CD4-positive, alpha-beta T cell treated with Interferon alpha-2 for 1 hour (primary cell): ENCODE measurements at places on chromosomes 12 and 14.

DNA sequence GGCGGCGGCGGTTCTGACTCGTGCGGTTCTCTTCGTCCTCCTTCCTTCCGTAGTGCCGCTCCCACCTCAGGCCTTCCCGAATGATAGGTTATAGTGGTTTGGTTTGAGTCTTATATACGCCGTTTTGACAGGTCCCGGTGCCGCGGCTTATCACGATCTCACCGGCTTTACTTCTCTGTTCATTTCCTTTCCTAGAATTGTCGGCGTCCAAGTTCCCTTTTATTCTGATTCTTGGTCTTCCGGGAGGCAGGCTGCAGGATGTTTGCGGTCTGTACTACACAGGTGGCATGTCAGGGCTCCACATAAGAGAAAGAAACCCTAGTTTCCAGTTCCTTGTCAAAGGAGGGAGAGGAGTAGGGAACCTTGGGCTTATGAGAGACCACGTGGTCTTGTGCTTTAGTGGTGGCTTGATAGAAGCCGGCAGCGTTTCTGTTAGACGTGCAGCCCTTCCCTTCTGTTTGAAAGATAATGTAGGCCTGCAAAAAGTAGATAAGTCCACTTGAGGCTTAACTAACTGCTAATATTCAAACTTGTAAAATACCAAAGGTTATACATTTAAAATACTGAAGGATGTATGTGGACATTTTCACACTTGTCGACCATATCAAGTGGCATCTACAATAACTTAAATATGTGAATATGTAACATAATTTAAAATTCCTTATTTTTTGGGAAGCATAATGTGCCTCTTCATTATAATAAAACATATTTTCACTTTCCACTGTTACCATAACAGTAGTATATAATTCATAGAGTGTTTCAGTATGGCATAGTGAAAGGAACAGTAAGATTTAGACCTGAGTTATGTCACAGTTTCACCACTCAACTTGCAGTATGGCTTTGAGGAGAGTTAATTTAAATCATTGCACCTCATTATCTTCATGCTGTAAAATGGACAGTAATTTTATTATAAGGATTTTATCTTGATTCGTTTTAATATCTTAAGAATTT is 804 bp downstream of the USP15 start:
- DNase-seq = peak; percentile 91

- DNase-seq = no peak
These were observed 30.8 kb downstream of the BBOF1 start for GRCh38 chr14:74049876-74050495.

DNA sequence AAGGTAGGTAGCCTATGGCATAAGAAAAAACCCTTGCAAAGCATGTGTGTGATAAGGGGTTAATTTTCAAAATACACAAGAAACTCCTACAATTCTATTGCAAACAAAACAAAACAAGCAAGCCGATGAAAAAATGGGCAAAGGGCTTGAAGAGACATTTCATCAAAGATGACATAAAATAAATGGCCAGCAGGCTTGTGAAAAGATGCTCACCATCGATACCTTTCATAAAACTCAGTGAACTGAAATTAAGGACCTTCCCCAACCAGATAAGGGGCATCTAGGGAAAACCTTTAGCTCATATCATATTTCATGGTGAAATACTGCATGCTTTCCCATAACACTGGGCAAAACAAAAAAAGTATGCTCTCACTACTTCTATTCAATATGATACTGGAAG is 131.2 kb downstream of the PPM1H start:
- DNase-seq = no peak

GRCh38 chr12:79624378-79624777 is 66.4 kb downstream of the PAWR start:
- DNase-seq = no peak

DNA sequence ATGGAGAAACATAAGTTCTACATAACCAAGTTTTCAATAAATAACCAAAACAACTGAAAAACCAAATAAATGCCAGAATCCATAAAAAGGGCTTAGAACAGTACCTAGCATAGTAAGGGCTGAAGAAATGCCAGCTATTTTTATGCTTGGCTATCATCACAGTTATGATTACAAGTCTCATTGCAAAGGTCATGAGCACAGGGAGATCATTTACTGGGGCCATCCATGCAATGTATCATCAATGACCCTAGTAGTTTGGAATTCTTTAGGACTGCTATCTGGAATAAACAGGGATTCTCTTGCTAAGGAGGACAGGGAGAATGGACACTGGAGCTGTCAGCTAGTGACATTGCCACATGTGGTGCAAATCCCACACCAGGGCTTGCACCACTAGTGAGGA is 92.5 kb upstream of the NAP1L1 start:
- no peak for DNase-seq

DNA sequence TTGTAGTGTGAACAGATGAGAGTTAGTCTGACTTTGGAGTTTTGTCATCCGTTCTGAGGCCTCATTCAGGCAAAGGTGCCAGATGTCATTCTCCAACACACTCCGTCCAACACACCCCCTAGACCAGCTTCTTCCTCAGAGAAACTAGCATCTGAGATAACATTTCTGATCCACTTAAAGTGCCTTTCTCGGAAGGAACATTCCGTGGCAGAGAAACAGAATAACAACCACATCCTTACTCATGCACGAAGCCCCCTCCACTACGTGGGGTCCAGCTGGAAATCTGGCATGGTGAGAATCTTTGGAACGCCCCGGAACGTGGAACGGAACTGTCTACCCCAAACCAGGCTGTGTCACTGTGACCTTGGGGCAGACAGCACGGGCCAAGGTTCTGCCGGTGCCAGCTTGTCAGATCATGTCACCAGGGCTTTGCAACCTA is 17.0 kb upstream of the BCL7A start:
- DNase-seq = no peak

DNA sequence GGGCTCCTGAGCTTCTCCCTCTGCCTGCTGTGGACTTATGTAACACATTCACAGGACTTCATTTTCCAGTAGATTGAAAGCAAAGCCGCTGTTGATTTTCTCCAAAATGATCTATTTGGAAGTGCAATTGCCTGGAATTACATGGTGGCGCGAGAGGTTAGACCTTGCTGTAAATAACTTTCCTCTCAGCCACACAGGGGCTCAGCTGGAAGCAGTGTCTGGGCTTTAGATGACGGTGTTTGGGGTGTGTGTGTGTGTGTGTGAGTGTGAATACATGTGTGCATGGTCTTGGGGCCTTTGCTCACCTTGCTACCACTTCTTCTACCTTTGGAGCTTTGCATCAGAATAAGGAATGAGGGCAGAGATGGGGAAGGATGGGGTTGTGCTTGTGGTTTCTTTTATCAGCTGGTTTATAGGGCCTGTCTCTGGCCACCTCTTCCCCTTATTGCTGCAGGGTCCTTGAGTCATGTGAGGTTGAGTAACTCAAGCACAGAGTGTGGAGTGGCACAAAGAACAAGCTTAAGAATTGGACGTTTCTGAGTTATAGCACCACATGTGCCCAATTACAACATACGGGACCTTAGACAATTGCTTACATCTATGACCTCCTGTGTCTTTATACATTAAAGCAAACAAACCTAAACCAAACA is 280.6 kb downstream of the NRXN3 start:
- no peak for DNase-seq
